Fibroblast of mammary gland (primary cell): ENCODE measurements at places on chromosomes 1 and 21.

DNA sequence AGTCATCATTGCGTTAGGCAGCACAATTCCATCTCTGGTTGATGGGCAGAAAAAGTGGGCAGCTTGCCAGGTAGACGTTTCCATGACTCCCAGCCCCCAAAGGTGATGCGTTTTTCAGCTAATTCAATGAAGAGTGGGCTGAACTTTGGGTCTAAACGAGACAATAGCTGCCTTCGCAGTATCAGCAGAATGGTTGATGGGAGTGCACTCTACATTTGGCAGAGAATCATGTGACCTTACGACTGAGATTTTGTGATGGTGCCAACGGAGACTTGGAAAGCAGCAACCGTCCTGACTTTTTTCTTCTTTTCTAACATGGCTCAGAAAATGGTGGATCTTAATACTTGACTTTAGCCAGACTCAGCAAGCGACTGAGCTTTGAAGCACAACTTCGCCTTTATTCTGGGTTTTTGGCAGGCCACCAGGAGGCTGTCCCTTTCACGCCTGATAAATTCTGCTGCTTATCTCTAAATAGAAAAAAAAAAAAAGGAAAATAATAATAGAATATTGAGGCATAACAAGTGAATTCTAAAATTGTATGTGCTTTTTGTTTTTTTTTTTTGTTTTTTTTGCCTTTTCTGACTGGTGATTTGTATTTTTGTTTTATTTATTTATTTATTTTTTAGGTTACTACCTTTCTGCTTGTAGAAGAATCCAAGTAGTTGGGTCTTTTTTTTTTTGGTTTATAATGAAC is 804.8 kb downstream of the USP25 start:
- DNase-seq, result peak; percentile 87

- no peak for DNase-seq
Observed at GRCh38 chr1:238406098-238406860, 515.6 kb upstream of the ZP4 start.

GRCh38 chr21:38951095-38951730 is 145.5 kb downstream of the ETS2 start:
- DNase-seq, result no peak

DNA sequence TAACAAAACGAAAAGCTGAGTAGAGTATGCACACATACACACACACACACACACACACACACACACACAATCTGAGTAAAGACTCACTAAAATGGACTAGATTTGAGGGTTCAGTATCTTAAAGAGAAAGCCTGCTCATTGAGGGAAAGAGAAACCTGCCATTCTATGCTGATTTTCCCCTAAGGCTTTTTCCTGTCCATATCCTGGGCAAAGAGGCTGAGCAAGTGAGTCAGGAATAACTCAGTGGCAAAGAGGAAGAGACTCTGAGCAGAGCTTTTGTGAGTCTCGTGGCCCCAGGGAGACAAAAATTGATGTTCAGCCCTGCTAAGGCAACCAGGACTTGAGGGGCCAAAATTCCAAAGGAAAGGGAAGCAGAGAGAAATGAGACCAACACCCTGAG is 37.3 kb upstream of the RUNX1 start:
- DNase-seq, result peak; percentile 55

DNA sequence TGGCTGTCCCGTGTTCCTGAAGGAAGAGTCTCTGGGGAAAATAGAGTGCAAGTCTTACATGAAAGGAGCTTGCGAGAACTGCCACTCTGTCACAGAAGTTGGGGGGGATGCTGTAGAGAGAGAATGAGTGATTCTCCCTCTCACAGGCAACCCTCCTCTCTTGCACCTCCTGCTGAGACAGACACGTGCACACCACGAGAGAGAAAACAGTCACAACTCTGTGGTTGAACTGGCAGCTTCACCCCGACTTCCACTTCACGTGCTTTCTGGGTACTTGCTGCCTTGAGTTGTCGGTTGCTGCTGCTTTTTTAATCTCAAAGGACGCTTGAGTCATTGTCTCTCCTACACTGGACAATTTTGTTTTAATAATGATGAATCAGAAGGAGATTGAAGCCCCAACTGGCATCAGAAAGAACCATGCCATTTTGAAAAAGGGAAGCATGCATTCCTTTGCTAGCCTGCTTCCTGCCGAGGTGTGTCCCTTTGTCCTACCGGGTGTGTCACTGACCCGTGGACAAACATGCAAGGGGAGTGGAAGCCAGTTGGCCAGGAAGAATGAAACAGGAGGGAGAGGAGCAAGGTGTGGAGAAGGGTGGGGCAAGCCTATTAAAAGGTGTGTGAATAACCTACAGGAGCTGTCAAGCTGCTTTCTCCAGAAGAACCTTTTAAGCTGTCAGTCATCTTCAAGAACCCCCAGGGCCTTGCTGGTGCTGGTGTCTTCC is 164.2 kb downstream of the CACNA1E start:
- DNase-seq, result peak; percentile 8

GRCh38 chr1:32918179-32918578 is 17.0 kb upstream of the TMEM54 start:
- no peak for DNase-seq

DNA sequence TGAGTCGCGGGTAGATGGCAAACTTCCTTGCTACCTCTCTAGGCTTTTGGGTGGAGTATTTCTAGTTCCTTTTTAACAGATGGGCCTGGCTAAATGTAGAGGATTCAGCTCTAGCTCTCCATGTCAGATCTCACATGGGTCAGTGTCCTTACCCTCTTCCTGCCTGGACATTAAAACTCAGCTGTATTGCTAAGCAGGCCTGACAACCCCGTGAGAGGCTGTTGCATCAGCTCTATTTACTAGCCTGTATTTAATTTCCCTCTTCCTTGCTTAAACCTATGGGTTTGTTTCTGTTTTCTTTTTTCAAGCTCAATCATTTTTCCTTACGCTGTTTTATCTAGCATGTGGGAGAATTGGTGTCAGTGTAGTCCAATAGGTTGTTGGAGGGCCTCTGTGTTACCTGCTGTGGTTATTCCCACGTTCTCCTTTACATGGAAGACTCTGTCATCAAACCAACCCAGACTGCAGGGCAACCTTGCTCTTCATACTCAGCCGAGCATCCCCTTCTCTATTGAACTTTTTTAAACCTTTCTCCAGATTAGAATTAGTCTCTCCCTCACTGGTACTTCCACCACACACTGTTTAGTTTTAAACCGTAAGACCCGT is 79.5 kb upstream of the BACH1 start:
- peak; percentile 34 for DNase-seq

GRCh38 chr1:57839526-57839925 is 415.7 kb upstream of the DAB1 start:
- no peak for DNase-seq

GRCh38 chr21:36145259-36145658 is 10.4 kb downstream of the CBR3 start:
- no peak for DNase-seq

GRCh38 chr1:182595641-182596240 is 6.7 kb upstream of the RNASEL start:
- peak; percentile 79 for DNase-seq

GRCh38 chr1:199669916-199670315 is 357.6 kb upstream of the NR5A2 start:
- no peak for DNase-seq

DNA sequence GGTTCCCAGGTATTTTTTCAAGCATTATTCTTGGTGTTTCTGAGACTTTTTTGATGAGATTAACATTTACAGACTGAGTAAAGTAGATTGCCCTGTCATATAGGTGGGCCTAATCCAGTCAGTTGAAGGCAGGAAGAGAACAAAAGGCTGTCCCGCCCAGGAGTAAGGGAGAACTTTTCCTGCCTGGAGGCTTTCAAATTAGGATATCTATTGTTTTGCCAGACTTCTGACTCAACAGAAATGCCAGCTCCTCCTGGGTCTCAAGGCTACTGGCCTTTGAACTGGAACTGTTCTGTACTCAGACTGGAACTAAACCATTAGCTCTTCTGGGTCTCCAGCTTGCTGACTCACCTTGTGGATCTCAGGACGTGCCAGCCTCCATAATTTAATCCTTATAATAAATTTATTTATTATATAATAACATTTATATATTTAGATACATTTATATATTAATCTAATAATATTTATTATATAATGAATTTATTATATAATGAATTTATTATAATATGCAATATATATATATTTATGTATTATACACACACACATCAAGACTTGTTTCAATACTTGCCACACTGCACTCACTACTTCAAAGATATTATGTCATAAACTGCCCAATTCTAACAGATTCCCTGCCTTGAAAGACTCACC is 510.8 kb upstream of the B3GALT2 start:
- DNase-seq, result no peak

DNA sequence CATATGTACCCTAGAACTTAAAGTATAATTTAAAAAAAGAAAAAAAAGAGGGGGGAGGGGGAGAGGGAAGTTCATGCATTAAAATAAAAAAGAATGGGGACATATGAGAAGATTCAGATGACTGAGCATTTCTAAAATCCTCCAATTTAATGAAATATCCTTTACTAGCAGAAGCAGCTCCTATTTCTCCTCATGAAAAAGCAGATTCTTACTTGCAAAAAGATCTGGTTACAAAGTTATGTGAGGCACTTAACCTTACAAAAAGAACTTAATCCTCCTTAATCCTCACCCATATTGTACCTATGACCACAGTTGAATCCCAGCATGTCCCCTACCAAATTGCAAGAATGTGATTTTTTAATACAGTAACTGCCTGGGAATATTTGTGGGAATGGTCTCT is 298.5 kb downstream of the SRGAP2C start:
- no peak for DNase-seq

GRCh38 chr21:37373539-37373938 is 7.0 kb downstream of the DYRK1A start:
- peak; percentile 34 for DNase-seq

GRCh38 chr1:172699111-172699510 is 40.2 kb downstream of the FASLG start:
- peak; percentile 30 for DNase-seq

- peak; percentile 27 for DNase-seq
Observed at GRCh38 chr1:12387641-12388040, 157.8 kb downstream of the VPS13D start.

- no peak for DNase-seq
Observed at GRCh38 chr1:206507284-206508129, at the start of gene RASSF5. TSS of gene RASSF5 (plus strand) at chr1:206507531. CDS start at chr1:206507603, 72 bp downstream.

DNA sequence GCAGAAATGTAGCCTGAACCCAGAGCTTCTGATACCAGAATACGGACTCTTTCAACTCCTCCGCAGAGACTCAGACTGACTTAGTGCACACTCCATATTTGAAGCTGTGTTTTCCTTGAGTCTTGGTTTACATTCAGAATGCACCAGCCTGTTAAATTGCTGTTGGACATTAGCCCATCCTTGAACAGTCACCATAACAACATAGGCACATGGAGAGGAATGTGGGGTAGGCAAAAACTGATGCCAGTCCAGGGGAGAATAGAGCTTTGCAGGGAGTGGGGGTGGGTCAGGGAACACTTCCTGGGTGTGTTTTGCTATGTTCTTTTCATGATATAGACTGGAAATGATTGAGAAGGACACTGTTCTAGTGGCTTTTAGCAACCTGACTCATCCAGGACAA is 76.3 kb upstream of the CACNA1E start:
- DNase-seq, result no peak

DNA sequence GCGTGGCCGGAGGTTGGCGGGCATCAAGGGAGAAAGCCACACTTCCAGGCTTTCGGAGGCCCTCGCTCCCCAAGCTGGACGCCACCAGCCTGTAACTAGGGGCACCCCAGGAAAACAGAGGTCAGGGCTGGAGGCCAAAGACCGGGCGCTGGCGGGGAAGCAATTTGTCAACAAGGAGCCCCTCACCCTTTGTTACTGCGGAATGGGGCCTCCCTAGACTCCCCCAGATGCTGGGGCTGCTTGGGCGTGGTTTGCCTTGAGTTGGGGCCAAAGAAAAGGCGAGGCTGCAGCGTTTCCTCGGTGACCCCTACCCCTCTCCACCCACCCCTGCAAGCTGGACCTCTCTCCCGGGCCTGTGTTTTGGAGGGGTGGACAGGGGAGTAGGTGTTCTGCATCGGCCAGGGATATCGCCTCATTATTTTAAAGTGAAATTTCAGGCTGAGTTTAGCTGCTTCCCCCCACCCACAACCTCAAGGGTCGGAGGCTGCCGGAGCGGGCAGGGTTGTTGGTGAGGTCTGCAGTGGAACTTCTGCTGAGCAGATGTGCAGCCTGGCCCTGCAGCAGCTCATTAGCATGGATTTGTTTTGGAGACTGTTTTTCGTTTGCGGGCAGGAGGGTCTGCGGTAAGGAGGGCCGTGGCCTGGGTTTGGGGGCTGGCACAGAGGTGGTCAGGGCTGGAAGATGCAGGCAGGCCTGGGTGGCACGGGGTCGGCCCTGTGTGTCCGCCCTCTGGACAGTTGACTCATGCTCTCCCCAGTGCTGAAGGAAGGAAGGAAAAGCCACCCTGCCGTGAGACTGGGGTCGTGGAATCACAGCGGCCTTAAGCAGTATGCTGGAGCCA is 1.5 kb downstream of the NBL1 start:
- DNase-seq, result peak; percentile 38

- peak; percentile 70 for DNase-seq
Observed at GRCh38 chr1:55375617-55376258, 160.6 kb upstream of the USP24 start.
